Sigmoid colon (tissue), 7 donors: ENCODE measurements at places on chromosomes 13 and 19.

- no peaks in the 10 kb centered on the region for H3K36me3 ChIP-seq
- no peak overlapping the region for H3K27ac ChIP-seq
- H3K4me3 ChIP-seq, result no peak overlapping the region
- H3K4me1 ChIP-seq, result no peaks in the 10 kb centered on the region
- no peaks in the 10 kb centered on the region for H3K27me3 ChIP-seq
- no peak for DNase-seq
These were observed 18.3 kb downstream of the UBAC2 start for GRCh38 chr13:99218969-99219368.

GRCh38 chr13:39132286-39133230 is 94.3 kb downstream of the NHLRC3 start:
- H3K27me3 ChIP-seq, result no peaks in the 10 kb centered on the region
- DNase-seq, result no peak
- H3K4me3 ChIP-seq, result no peak overlapping the region
- no peak overlapping the region for H3K27ac ChIP-seq
- H3K36me3 ChIP-seq, result no peaks in the 10 kb centered on the region

DNA sequence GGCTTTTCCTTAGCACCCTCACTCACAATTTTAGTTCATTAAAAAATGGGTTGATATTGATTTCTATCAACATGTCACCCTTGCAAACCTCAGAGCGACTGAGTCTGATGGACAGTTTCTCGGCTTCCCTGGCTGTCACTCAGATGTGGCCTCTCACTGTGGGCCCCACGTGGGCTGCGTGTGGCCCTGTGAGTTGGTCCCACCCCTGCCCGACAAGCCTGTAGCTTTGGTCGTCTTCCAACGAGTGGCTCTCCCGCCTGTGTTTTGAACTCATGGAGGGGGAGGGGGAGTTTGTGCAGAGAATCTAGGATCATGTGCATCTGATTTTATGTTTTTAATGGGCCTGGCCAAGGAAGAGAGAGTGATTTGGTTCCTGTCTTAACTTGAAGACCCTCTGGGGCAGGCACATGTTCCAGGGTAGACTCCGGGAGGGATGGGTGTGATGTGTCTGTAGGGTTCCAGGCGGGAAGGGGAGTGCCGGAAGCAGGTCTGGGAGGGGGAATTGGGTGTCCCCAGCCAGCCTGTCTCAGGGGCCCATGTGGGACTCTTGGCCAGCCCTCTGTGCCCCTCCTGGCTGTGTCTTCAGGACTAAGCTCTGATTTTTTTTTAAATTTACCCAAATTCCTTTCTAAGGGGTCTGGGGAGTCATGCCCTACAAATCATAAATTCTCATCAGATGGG is 18.9 kb downstream of the ATP11A start:
- H3K27ac ChIP-seq, result no peak overlapping the region
- H3K27me3 ChIP-seq, result no peaks in the 10 kb centered on the region
- DNase-seq, result peak; percentile 49
- no peaks in the 10 kb centered on the region for H3K4me1 ChIP-seq
- no peak overlapping the region for H3K4me3 ChIP-seq
- H3K36me3 ChIP-seq, result no peaks in the 10 kb centered on the region

DNA sequence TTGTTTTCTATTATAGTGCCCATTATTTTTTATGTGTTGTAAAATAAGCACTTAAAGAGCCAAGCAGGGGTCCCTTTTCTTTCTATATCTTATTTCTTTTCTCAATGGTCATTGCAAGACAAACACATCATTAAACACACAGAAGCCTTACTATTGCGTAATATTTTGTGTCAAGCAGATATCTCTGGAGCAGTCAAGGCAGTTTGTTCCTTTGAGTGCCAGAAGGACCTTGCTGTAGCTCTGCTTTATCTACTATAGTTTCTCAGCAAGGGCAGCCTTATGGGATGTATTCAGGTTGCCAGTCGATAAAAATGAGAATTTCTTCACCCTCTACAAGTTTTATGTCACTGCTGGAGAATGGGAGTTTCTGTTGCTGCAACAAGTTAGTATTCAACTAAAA is 319.3 kb downstream of the TDRD3 start:
- no peaks in the 10 kb centered on the region for H3K4me1 ChIP-seq
- H3K4me3 ChIP-seq, result no peak overlapping the region
- H3K36me3 ChIP-seq, result no peaks in the 10 kb centered on the region
- DNase-seq, result no peak
- no peaks in the 10 kb centered on the region for H3K27me3 ChIP-seq
- H3K27ac ChIP-seq, result no peak overlapping the region

- H3K4me1 ChIP-seq, result no peaks in the 10 kb centered on the region
- no peaks in the 10 kb centered on the region for H3K27me3 ChIP-seq
- H3K4me3 ChIP-seq, result no peak overlapping the region
- no peak overlapping the region for H3K27ac ChIP-seq
These were observed 7.8 kb upstream of the OLFM4 start for GRCh38 chr13:53020764-53021335.

DNA sequence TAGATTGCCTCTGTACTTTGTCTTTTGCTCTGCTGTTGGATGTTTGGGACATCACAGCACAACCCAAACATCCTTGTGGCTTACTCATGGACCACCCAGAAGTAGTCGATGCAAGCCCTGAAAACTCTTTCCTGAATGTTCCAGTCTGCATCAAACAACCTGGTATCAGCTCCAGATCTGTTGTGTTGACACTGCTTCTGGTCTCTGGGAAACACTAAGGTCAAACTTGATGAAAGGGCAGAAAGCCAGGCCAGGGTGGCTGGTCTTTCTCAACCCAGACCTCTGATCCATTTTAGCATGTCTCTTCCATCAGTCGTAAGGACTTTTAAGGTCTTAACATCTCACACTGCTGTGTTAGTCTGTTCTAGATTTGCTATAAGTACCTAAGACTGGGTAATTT is 265.7 kb downstream of the ZNF536 start:
- no peaks in the 10 kb centered on the region for H3K27me3 ChIP-seq
- H3K4me3 ChIP-seq, result no peak overlapping the region
- no peaks in the 10 kb centered on the region for H3K36me3 ChIP-seq
- no peak for DNase-seq
- H3K27ac ChIP-seq, result no peak overlapping the region
- H3K4me1 ChIP-seq, result no peaks in the 10 kb centered on the region

DNA sequence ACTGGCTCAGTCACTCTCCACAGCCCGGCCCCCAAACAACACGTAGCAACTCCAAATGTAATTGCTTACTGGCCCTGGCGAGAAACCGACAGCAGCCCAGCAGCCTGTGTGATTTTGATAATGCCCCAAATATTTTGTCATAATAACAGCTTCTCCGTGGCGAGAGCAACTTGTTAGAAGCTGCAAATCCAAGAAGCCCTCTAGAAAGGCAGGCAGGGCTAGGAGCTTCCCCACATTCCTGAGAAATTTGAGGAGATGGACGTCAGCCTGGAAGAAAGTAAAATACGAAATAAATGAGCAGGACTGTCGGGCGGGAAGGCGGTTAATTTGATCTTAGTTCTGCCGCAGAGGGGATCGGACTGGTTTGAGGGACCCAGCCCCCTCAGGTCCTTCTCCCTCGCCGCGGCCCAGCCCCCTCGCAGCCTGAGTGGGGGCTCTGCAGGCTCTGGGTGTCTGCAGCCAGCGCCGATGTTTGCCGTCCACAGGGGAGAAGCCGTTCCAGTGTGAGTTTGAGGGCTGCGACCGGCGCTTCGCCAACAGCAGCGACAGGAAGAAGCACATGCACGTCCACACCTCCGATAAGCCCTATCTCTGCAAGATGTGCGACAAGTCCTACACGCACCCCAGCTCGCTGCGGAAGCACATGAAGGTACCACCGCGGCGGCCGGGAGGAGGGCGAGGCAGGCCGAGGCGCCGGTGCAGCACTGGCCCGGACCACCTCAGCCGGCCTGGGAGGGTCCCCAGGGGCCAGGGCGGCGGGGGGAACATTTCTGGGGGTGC is 3.1 kb downstream of the ZIC2 start:
- no peak for DNase-seq
- no peaks in the 10 kb centered on the region for H3K36me3 ChIP-seq
- peaks cover 36% of the 10 kb centered on the region for H3K4me1 ChIP-seq
- peaks cover 91% of the 10 kb centered on the region for H3K27me3 ChIP-seq
- H3K27ac ChIP-seq, result no peak overlapping the region
